ENCODE measurements at places on chromosomes 2 and 18.

DNA sequence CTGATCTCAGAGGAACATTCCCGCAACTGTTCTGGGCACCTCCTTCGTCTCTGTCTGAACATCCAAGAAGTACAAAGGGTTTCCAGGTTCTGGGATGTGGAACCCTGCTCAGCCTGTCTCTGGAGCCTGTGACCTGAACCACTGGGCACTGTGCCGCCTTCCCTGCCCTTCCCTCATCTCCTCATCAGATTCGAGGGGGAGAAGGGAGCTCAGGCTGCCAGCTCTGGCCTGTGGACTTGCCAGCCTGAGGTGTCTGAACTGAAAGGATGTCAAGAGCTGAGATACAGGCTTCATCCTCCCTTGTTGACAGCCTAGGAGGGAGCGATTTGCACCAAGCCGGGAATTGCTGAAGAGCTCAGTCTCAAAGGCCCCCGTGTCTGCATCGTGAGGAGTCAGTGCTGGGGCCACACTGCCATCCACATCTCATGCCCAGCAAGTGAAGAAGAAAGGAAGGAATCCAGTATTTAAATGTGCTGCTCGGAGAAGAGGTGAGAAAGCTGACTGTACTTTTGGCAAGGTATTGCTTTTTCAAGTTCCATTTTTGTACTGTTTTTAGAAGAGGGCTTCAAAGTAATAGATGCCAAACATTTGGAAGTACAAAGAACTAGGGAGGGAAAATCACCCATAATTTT lies 12.6 kb downstream of the NEU2 start:
- no peak for DNase-seq

- no peak for DNase-seq
These were observed 83.6 kb downstream of the ATAD2B start for GRCh38 chr2:23843051-23843976.

GRCh38 chr18:21980744-21981143 lies 188.6 kb upstream of the GATA6 start:
- DNase-seq = no peak

DNA sequence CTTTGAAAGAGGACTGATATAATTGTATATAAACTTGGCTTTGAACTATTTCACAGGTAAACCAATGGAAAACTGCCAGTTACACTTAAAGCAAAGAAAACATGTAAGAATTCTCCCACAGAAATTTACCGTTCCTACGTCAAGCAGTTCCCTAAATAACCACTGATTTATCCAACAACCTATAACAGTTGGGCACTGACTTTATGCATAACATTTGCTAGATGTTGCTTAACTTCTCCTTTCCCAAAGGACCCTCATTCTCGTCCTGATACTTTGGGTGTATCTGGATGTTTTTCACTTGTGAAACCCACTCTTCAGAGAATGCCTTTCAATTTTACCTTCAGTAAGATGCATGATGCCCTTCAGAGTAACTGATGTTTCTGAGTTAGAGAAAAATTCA lies 43.8 kb downstream of the STAT1 start:
- no peak for DNase-seq

GRCh38 chr2:30306522-30306921 lies 75.2 kb downstream of the LBH start:
- no peak for DNase-seq

- no peak for DNase-seq
These were observed 507.6 kb downstream of the SUCLG1 start for GRCh38 chr2:83951378-83951947.

GRCh38 chr2:230688490-230688889 lies 24.2 kb upstream of the CAB39 start:
- no peak for DNase-seq

All from stimulated activated CD4-positive, alpha-beta T cell treated with anti-CD3 and anti-CD28 coated beads, TNF-alpha, amount 100 ng/mL, for 4 hours (primary cell).